Urothelium cell line (cell line): ENCODE measurements at places on chromosomes 13 and 19.
A peak's percentile ranks its signal among the peaks of the same experiment; 100 is the strongest.

- DNase-seq, result peak; percentile 46
Observed at GRCh38 chr19:4889034-4889815, 13.5 kb downstream of the ARRDC5 start.

DNA sequence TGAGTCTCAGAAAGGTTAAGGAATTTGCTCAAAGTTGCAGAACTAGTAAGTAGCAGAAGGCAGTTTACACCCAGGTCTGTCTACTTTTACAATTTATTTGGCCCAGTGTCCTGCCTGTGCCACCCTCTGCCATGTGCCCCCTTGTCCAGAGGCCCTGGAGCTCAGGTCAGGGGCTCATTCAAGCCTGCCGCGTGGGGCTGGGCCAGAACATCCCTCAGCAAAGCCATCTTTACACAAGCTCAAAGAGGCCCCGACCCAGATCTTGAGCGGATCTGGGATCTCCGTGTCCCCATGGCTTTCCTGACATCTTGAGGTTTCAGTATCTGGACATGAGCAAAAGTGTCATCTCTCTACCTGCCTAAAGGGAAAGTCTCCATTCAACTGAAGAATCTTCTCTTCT is 76.4 kb upstream of the VSTM2B start:
- no peak for DNase-seq

DNA sequence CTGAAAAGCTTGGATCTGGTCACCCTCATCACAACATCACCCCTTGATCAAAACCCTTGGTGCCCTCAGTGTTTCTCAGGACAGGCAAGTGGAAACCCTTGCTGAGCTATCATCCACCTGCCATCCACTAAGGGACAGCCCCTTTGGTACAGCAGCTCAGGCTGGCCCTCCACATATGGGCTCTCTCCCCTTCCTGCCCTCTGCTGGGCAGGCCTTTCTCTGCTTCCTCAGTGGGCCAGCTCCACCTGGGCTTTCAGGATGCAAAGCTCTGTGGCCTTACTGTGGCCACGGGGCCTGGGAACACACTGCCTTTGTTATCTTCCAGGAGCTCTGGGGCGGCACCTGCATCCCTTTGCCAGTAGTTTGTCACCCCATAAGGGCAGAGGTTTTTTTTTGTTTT is 4.9 kb downstream of the SUGP1 start:
- DNase-seq, result no peak

DNA sequence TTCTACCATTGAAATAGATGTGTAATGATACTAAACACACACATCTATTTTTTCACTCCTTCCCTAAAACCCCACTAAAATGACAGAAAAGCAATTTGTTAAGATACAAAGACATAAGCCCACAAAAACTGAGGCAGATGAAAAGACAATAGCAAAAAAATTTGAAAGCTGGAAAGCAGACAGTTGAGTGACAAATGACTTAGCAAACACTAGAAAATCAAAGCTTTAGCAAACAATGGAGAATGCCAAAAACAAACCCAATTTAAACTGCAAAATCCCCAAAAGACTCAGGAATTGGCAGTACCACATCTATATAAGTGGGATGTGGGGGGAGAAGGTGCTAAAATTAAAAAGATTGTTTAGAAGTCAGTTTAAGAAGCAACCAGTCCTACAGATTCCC is 9.5 kb downstream of the TSC22D1 start:
- no peak for DNase-seq

DNA sequence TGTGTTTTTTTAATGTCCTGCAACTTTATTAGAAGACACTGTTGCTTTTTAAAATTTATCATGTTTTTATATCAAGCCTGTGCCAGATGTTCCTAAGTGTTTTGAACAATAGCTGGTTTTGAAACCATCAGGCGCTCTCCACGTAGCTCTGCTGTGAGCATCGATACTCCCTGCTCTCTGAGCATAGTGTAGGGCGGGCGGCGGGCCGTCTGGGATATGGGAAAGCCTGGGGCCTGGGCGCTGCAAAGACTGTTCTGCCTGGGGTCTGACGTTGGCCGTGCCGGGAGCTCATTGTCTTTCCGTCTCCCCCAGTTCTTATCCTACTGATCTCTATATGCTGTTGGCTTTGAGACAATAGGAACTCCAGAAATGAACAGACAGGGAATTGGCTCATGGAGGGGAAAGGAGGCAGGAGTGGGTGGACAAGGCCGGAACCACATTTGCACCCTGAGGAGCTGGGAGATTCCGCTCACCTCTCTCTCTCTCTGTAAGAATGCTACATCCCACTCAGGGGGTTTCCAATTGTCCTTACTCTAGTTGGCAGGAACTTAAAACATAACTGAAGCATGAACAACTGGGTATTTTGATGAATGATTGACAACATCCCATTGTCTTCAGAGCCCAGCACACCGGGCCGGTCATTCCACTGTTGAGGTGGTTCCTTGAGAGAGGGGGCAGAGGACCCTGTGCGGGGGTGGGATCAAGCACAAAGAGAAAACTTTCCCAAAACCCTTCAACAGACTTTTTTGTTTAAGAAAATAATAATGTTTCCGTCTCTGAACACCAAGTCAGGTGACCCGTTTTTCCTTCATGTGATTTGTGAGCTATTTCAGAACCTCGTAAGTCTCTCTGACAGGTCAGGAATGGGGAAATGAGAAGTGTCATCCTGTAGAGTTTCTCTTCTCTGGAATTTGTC is 64.7 kb downstream of the COL4A2 start:
- DNase-seq, result no peak

GRCh38 chr13:80824229-80824628 is 483.3 kb upstream of the SPRY2 start:
- DNase-seq, result no peak

DNA sequence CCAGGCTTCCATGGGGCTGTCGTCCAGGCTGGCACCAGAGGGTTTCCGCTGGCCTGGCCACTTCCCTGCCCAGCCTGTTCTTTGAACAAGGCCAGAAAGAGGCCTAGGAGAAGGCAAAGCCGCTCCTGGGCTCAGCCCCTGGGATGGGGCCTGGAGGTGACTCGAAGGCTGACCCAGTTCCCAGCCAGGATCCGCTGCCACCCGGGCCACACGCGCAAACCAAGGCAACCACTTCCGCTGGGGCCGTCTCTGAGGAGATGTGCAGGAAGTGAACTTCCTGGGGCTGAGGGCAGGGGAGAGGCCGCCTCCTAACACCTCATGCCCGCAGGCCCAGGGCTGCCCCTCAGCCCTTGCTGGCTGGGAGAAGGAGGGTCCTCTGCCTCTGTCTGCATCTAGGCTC is 15.2 kb downstream of the PLEKHF1 start:
- DNase-seq, result no peak

DNA sequence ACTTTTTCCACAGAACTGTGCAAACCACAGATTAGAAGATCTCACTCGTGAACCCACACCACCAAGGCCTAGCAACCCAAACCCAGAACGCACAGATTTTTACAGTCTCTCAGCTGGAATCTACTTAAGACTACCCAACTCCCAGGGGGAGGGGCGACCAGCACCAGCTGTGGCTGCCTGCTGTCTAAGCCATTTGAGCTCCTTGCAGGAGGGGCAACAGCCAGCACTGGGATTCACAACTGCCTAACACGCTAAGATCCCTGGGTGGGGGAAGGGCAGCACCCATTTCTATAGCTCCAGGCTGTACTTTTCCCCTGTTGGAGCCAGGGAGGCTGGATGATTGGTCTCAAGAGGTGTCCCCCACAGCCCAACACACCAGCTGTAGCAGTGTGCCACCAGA is 368.8 kb downstream of the SUCLA2 start:
- DNase-seq, result no peak

- DNase-seq, result no peak
Observed at GRCh38 chr13:51920786-51921185, 59.0 kb downstream of the CCDC70 start.
